ENCODE measurements at places on chromosomes 6 and 20.

- no peak for DNase-seq
These were observed 19.2 kb upstream of the SCP2D1 start for GRCh38 chr20:18794428-18794787.

DNA sequence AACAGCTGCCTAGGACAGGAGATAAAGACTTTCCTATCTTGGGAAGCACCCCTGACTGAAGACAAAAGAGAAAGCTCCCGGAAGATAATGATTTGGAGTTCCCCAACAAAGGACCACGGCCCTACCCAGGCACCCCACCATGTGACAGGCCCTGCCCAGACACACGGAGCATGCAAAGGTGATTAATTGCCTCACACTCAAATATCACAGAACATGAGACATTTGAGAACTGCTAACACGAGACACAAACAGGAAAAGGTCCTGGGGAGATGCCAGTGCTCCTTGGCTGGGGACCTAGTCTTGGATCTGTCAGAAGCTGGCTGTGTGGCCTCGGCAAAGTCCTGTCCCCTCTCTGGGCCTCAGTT is 82.5 kb upstream of the PTPN1 start:
- no peak for DNase-seq

GRCh38 chr6:13243033-13243432 is 85.3 kb downstream of the TBC1D7 start:
- no peak for DNase-seq

- peak; percentile 65 for DNase-seq
These were observed 91.0 kb upstream of the MEI4 start for GRCh38 chr6:77561768-77562314.

GRCh38 chr6:80969439-80969838 is 783.0 kb downstream of the TENT5A start:
- DNase-seq: no peak
